Epithelial cell of proximal tubule (primary cell): ENCODE measurements at places on chromosomes 5 and 9. TPM values are rescaled to one million over a fixed set of nuclear protein-coding genes. Genes with fewer than 3 reads are reported as not detected.

- DNase-seq: no peak
Measured at GRCh38 chr9:96202971-96203780, 98.8 kb downstream of the HSD17B3 start.

DNA sequence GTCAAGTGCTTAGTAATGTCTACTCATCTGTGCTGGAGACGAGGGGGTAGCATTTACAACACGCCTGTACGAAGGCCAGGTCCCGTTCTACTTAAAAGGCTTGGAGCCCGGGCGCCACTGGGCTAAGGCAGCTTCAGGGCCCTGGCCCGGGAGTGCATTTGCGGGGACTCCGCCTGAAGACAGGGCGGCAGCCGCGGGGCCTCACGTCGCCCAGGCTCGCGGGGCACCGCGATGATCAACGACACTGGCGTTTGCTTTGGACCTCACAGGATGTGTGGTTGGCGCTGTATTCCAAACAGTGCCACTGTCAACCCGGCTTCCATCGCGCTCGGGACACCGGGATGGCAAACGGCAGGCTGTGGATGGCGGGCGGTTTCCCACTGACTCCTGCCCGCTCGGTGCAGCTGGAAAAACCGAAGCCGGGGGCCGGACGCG is 1.1 kb upstream of the TENT4A start:
- DNase-seq: no peak

IL3 gene
- not detected in 2 replicates for total RNA-seq

- no peak for DNase-seq
Measured at GRCh38 chr9:113879318-113879717, 3.2 kb downstream of the ZNF618 start.

- DNase-seq: no peak
Measured at GRCh38 chr9:3924145-3924544, 375.7 kb downstream of the GLIS3 start.

PSMD5 gene
- 31.4 and 42.1 TPM in 2 replicates for total RNA-seq

GRCh38 chr5:117701062-117701461 is 1126.4 kb upstream of the SEMA6A start:
- no peak for DNase-seq

GRCh38 chr9:92406477-92406876 is 2.1 kb upstream of the OGN start:
- no peak for DNase-seq

PCDHB10 gene
- total RNA-seq: under 0.01 TPM in 1 of 2 replicates, not detected in the other

- DNase-seq: peak; percentile 29
Measured at GRCh38 chr5:93342563-93343061, 238.4 kb downstream of the NR2F1-AS1 start.

- DNase-seq: no peak
Measured at GRCh38 chr5:178675922-178676321, 49.1 kb upstream of the CLK4 start.

- no peak for DNase-seq
Measured at GRCh38 chr5:33369485-33370465, 71.0 kb upstream of the TARS1 start.

- no peak for DNase-seq
Measured at GRCh38 chr5:170678811-170679210, 104.7 kb upstream of the GABRP start.
